Right renal pelvis (tissue), 4 donors: ENCODE measurements at places on chromosomes 13 and 19.

GRCh38 chr19:8142513-8142900 lies 6.9 kb downstream of the FBN3 start:
- no peak for DNase-seq

- no peak for DNase-seq
These were observed 94.6 kb downstream of the KL start for GRCh38 chr13:33110713-33111413.

DNA sequence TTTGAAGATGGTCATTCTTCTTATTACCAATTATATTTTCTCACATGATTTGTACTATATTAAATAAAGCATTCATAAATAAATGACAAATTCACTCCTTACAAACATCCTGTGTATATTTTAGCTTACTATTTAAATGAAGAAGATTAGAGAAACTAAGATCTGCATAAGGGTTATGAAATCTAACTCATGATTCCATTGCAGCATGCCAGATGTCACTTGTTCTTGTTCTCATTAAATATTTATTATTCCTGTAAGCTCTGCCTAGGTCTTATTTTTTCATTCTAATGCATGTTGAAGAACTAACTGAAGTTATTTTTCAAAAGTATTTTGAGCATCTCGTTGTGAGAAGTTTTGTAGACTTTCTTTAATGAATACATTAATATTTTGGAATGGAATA lies 18.3 kb downstream of the NUP58 start:
- no peak for DNase-seq

- DNase-seq, result no peak
These were observed 929.0 kb downstream of the SLITRK6 start for GRCh38 chr13:84870190-84870589.

DNA sequence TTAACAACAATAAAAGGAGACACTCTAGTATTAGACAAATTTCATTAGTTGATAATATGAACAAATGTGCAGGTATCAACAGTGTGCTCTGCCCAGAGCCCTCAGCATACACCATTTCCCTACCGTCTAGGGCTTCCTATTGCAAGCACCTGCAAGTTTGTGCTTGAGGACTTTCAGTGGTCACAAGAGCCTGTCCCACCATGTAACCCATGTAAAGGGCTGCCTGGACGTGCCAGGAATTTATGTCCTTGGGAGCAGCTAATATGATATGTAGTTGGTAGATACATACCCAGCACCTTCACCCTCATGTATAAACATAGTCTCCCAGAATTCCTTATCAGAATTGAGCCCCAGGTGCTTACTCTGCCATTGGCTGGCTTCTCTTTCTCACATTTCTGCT lies 128.0 kb downstream of the UFM1 start:
- no peak for DNase-seq

- DNase-seq, result no peak
These were observed 4.8 kb downstream of the FCHO1 start for GRCh38 chr19:17755977-17756670.
